Calu3 (cell line): ENCODE measurements at places on chromosomes 11 and 22. TPM values are rescaled to one million over a fixed set of nuclear protein-coding genes. Genes with fewer than 3 reads are reported as not detected.

The OR52I1 gene
- not detected in 2 replicates for total RNA-seq

The CYTH4 gene
- 0.38 and 0.59 TPM in 2 replicates for total RNA-seq

DNA sequence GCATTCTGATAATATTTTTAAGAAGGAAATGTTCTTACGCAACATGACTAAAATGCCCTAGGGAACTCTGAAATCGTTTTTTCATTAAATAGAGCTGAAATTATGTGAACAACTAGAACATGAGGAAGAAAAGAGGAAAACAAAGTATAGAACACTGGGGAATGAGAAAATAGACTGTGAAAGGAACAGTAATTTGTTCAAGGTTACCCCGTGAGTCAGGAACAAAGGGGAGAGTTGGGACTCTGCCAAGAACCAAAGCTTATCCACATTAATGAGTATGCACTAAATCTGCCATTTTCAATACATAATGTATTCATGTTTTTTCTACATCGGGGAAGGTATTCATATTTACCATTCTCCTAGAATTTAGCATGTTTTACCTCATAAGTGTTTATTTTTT is 961.8 kb upstream of the CCDC90B start:
- no peak for DNase-seq

DNA sequence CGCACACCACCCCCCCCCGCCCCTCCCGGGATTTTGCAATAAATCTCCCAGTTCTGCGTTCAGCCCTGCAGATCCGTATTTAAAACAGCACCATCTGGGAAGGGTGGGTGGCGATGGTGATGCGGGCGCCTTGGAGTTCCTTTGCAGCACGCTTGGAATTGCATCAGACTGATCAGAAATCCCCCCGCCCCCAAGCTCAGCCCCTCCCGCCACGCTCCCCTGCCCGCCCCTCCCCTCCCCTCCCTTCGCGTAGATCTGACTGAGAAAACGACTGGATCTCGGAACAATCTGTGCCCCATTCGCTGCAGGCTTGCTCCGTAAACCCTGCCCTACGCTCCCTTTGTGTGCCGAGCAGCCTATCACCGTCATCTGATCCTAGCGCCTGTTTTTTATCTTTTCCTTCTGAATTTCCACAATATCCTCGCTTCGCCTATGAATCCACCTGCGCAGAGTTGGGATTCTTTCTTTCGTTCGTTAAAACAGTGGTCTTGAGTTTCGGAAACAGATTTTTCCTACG is 18.1 kb upstream of the BDNF start:
- DNase-seq: peak; percentile 48

- DNase-seq: no peak
These were observed 74.4 kb downstream of the WNT11 start for GRCh38 chr11:76131671-76132631.

DNA sequence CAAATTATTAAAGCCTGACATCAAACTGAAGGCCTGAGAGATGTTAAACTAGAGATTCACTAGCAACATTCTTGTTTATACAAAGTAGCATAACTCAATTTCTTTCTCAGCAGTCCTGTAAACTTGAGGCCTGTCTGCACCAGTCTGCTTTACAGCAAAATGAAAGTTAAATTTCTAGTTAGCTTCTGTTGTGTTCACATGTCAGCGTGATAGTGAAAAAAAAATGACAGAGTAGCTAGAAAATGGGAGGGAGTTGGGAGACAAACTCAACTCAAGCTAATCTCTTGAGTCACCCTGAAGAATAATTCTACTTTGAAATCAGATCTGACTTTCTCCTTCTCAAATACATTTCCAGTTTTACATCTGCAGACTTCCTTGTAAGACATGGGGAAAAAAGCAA is 6.5 kb downstream of the RBFOX2 start:
- no peak for DNase-seq

- no peak for DNase-seq
These were observed 44.1 kb upstream of the FIBIN start for GRCh38 chr11:26949846-26950245.

- DNase-seq: no peak
These were observed 3.4 kb downstream of the FADS3 start for GRCh38 chr11:61887839-61888494.

DNA sequence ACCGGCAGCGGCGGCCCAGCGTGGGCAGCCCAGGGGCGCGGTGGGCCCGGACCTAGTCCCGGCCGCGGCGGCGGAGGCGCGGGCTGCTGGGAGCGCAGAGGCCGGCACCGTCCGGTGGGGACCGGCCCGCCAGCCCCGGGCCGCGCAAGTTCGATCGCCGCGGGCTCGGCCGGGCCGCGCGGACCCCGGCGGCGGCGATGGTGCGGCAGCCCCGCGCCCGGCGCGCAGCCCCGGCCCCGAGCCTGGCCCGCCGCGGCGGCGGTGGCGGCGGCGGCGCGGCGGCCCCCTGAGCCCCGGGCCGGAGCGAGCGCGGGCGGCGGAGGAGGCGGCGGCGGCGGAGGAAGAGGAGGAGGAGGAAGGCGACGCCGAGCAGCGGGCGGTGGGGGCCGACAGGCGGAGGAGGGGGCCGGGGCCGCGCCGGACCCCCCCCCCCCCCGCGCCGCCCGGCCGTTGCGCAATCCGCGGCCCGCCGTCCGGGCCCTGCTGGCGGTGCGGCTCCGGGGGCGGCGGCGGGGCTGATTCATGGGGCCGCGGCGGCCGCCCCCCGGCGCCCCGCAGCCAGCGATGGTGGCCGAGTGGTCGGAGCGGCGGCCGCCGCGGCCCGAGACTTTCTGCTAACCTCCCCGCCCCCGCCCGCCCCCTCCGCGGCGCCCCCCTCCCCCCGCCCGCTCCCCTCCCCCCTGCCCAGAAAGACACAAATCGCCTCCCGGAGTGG is 1251.9 kb downstream of the BRD1 start:
- DNase-seq: no peak

GRCh38 chr11:82823647-82824619 is 76.3 kb downstream of the PRCP start:
- no peak for DNase-seq

DNA sequence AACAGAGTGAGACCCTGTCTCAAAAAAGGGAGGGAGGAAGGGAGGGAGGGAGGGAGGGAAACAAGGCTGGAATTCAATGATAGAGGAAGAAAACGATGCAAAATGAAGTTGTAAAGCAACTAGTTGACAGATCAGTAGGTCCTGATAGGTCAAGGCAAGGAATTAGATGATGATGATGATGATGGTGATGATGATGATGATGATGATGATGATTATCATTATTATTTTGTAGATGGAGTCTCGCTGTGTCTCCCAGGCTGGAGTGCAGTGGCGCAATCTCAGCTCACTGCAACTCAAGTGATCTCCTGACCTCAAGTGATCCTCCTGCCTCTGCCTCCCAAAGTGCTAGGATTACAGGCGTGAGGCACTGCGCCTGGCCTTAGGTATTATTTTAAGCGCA is 11.3 kb upstream of the L3MBTL2 start:
- no peak for DNase-seq
